ENCODE measurements at places on chromosomes 5 and 9.

DNA sequence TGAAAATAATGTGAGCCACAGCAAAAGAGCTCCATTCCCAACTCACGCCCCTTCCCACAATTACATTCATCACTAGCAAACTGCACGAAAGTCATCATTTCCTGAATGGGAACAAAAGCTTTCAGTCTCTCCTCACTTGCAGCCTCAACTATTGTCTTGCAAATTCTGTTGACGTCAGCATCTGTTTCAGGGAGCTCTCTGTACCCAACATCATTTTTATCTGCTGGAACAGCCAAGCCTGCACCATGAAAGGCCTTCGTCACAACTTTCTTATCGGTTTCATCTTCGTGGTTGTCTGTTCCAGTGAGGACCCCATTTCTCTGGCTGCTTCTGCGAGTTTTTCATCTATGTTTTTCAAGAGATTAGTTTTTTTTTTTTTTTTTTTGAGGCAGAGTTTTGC is 14.3 kb upstream of the RNF130 start:
- no peak overlapping the region for H3K27ac ChIP-seq
- no peak overlapping the region for H3K4me3 ChIP-seq
- H3K36me3 ChIP-seq = no peaks in the 10 kb centered on the region

DNA sequence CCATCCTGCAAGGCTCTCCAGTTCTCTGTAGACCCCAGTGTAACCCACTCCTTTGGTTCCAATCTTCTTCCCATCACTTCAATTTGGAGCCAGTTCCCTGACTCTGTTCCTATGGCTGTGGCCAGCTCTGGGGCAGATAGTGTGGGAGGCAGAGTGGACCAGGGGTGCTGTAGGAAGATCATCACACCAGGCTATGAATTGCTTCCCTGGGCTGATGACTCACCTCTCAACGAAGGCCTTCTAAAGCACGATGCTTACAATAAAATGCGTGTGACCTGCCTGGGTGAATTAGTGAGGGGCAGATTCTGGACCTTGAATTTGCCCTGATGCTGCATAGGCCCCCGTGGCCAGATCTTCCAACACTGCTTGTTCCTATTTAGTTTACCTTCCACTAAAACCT is 289.7 kb downstream of the FBXL7 start:
- H3K4me1 ChIP-seq = no peaks in the 10 kb centered on the region
- H3K27ac ChIP-seq = no peak overlapping the region
- no peaks in the 10 kb centered on the region for H3K36me3 ChIP-seq
- no peak overlapping the region for H3K4me3 ChIP-seq
- no peak for ATAC-seq

- H3K36me3 ChIP-seq = no peaks in the 10 kb centered on the region
- no peak for ATAC-seq
- peak overlapping the region; percentile 54 for H3K27ac ChIP-seq
These were observed 75.8 kb downstream of the ARHGAP26 start for GRCh38 chr5:142845954-142846398.

DNA sequence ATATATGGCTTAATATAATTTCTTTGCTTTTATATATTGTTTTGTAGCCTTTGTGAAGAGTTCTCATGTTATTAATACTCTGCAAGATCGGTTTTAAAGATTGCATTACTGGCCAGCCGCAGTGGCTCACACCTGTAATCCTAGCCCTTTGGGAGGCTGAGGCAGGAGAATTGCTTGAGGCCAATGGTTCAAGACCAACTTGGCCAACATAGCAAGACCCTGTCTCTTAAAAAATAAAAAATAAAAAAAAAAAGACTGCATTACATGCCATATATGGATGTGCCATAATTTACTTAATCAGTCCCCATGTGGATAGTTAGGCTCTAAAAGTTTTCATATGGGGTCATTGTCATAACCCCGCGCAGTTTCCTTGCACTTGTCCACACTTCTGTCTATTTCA is 31.0 kb upstream of the TNFAIP8 start:
- H3K4me1 ChIP-seq = peaks cover 72% of the 10 kb centered on the region
- H3K36me3 ChIP-seq = peaks cover 66% of the 10 kb centered on the region
- H3K27me3 ChIP-seq = no peaks in the 10 kb centered on the region

GRCh38 chr5:149544028-149544420 is 7.2 kb downstream of the CSNK1A1 start:
- peaks cover 94% of the 10 kb centered on the region for H3K36me3 ChIP-seq
- no peak overlapping the region for H3K4me3 ChIP-seq
- H3K27me3 ChIP-seq = no peaks in the 10 kb centered on the region
- no peak overlapping the region for H3K27ac ChIP-seq
- no peak for ATAC-seq
- peaks cover 29% of the 10 kb centered on the region for H3K4me1 ChIP-seq

- no peaks in the 10 kb centered on the region for H3K27me3 ChIP-seq
- H3K27ac ChIP-seq = no peak overlapping the region
- H3K4me3 ChIP-seq = no peak overlapping the region
- no peak for ATAC-seq
- peaks cover 7% of the 10 kb centered on the region for H3K36me3 ChIP-seq
- peaks cover 8% of the 10 kb centered on the region for H3K4me1 ChIP-seq
These were observed 92.1 kb upstream of the FSD1L start for GRCh38 chr9:105355781-105356180.

GRCh38 chr5:1137567-1138444 is 25.9 kb upstream of the SLC12A7 start:
- no peak overlapping the region for H3K27ac ChIP-seq
- H3K4me3 ChIP-seq = no peak overlapping the region
- H3K27me3 ChIP-seq = peaks cover 4% of the 10 kb centered on the region

DNA sequence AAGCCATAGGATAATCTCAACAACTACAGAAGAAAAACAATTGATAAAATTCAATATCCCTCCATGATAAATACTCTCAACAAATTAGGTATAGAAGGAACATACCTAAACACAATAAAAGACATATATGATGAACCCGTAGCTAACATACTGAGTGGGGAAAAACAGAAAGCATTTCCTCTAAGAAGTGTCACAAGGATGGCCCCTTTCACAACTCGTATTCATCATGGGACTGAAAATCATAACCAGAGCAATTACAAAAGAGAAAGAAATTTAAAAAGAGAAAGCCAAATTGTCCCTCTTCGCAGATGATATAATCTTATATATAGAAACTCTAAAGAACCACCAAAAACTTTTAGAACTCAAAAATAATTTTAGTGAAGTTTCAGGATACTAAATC is 146.3 kb upstream of the RGMB start:
- no peaks in the 10 kb centered on the region for H3K4me1 ChIP-seq
- H3K27me3 ChIP-seq = peaks cover 6% of the 10 kb centered on the region
- no peak for ATAC-seq
- H3K4me3 ChIP-seq = no peak overlapping the region
- H3K27ac ChIP-seq = no peak overlapping the region
